ENCODE measurements at places on chromosomes 16 and 17. TPM values are rescaled to one million over a fixed set of nuclear protein-coding genes. Genes with fewer than 3 reads are reported as not detected.

- no peak for DNase-seq
Observed at GRCh38 chr17:10238661-10239060, 40.3 kb upstream of the GAS7 start.

DNA sequence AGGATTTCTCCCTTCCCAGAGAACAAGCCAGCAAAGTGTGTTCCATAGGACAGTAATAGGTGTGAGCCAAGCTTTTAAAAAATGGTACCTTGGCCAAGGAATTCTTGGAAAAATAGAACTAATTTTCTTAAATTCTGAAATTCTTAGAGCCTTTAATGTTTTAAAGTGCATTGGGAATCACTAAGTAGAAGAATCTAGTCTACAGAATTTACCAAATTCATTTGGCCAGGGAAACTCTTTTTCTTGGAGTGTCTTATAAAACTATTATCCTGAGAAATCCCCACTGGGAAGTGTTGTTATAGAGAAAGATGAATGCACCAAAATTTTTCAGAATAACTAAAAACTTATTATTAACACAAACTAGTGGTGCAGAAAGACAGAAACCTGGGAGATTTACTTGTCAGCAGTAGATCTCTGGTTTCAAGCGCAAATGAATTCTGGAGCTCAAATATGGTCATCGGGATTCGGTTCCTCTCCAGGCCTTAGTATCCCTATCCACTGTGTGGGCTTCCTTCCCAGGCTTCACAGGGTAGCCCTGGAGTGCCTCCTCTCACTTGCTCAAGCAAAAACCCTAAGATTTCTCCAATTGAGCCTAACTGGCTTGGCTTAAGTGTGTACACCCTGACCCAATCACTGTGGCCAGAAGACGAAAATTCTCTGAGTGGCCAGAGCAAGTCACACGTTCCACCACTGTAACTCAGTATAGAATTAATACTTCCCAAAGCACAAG, 217.8 kb downstream of the CHD9NB start:
- no peak for DNase-seq

GRCh38 chr16:57528499-57529390, 7.6 kb downstream of the CCDC102A start:
- DNase-seq: no peak

DNA sequence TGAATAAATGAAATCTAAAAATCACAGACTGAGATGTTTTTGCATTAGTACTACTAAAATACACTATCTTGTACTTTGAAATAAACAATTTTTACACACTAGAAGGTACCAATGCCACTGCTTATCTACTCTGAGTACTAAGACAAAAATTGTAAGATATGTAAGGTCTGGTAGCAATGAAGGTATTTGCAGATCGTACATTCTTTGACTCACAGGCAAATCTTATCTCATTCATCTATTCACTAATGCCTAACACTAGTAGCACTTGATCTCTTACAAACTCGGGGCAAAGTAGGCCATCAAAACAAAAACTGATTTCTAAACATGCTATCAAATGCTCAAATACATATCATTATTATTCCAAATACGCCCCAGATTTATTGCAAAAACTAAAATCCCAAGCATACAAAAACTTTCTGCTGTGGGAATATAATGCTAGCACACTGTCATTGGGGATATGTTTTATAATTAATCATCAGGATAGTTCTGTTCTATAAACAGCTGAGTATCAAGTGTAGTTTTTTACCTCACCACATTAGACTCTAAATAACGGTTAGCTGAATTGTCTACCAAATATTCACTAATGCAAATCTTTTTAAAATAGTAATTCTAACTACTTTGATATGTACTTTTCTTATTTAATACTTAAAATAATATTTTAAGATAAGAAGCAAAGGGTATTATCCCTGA, 68.0 kb downstream of the MED13 start:
- DNase-seq: no peak

The C16orf96 gene
- not detected for total RNA-seq

Measured in tibial nerve (tissue), 4 donors.